ENCODE measurements at places on chromosomes 1 and 21.

- DNase-seq, result no peak
Measured at GRCh38 chr1:92081031-92081430, 886 bp downstream of the BTBD8 start.

- no peak for DNase-seq
Measured at GRCh38 chr1:214880956-214881355, 201.6 kb upstream of the KCNK2 start.

GRCh38 chr1:70436622-70437251, 25.7 kb downstream of the CTH start:
- DNase-seq, result no peak

DNA sequence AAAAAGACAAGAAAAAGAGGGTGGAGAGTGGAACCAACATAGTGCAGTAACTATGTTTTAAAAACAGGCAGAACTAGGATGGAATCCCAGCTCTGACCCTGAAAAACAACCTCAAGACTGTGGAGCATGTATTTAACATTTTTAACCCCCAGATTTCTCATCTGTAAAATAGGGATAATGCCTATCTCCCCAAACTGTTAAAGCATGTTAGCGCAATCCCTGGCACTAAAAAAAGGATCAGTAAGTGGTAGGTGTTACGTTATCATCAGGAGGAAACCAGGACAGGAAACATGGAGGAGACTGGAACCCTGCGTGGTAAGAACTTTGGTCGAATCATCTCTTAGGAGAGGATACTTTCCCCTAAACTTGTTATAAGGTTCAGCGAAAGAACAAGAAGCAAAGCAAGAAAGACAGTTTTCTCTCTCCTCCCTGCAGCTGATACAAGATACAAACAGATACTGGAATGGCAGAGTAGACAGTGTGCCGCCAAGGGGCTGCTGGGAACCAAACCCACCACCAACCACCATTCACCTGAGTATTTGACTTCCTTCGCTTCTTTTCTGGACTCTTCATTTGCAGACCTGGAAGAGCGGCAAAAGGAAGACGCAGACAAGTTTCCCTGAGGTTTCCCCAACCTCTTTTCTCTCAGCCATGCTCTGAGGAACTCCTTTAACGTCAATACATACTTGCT, 991 bp downstream of the PYGO2 start:
- no peak for DNase-seq

DNA sequence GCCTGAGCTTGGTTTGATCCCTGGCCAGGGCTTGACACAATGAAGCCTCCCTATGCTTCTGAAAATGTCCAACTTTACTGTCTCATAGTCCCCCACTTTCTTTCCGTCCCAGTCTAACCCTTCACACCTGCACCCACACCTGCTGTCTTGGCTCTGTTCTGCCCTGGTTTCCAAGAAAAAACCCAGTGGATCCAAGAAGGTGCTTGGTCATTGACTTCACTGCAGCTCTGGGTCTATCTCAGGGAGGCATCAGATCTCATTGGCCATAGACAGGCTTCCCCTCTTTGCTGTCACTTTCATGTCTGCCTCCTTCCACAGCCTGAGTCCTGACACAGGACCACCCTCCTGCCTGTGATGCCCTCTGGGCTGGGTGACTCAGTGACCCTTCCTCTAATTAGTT, 37.8 kb upstream of the ETV3 start:
- no peak for DNase-seq

- no peak for DNase-seq
Measured at GRCh38 chr21:37546299-37546908, 179.8 kb downstream of the DYRK1A start.

- no peak for DNase-seq
Measured at GRCh38 chr1:41101950-41102607, 80.6 kb upstream of the SLFNL1 start.

DNA sequence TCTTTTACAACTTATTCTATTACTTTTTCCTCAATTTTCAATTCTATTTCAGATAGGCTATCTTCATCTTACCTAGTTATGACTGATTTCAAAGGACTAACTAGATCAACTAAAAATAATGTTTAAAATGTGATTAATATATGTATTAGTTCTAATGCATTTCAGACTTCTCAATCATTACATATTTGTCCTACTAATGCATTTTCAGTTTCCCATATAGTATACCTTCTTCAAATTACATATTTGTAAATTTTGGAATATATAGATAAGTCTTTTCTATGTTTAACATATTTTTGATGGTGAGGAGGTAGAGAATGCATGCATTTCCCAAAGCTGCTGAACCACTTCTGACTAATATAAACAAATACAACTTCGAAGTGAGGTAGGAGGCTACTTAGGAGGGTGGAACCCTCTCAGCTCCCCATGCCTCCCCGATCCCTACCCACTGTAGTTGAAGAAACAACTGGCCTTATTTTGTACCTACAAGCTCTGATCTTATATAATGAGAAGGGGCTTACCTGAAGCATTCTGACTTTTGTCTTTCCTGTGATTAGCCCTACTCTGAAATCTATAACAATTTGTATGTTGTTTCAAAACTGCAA, 1.7 kb downstream of the TRMT1L start:
- no peak for DNase-seq

GRCh38 chr1:92691925-92692324, 93.0 kb downstream of the EVI5 start:
- DNase-seq, result no peak

DNA sequence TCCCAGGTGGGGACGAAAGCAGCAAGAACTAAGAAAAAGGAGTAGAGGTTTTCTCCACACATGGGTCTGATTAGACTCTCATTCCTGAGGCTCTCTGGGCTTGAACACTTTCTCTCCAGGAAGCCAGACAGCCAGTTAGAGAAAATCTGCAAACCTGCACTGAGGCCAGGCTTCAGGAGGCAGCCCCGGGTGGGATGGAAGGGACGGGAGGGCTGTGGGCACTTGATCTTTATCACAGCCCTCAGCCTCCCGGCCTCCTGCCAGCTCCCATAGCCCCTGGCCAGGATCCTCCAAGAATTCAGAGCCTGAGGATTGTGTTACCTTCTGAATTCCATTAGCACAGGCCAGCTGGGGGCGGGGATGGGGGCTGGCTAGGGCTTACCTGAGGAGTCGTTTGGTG, 40.1 kb downstream of the SERTAD4 start:
- no peak for DNase-seq

DNA sequence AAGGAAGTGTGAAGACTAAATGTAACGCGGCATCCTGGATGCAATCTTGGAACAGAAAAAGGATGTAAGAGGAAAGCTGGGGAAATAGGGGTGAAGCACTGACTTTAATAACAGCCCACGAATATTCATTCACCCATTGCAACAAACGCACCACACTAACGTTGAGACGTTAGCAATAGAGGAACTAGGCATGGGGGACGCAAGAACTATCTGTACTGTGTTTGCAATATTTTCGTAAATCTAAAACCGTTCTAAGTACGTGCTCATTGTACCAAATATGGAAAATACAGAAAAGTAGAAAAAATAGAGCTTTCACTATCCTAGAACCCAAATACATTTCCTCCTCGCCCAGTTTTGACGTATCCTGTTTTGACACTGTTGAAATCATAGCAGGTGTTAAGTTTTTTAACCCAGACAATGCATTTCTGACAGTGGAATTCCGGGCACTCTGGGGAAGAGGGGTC, 3.9 kb downstream of the LAPTM5 start:
- DNase-seq, result no peak

- peak; percentile 44 for DNase-seq
Measured at GRCh38 chr1:15994590-15995351, 9.3 kb upstream of the SRARP start.

GRCh38 chr1:49465486-49466185, 558.1 kb downstream of the AGBL4 start:
- no peak for DNase-seq
